ENCODE measurements at places on chromosomes 16 and 17.

DNA sequence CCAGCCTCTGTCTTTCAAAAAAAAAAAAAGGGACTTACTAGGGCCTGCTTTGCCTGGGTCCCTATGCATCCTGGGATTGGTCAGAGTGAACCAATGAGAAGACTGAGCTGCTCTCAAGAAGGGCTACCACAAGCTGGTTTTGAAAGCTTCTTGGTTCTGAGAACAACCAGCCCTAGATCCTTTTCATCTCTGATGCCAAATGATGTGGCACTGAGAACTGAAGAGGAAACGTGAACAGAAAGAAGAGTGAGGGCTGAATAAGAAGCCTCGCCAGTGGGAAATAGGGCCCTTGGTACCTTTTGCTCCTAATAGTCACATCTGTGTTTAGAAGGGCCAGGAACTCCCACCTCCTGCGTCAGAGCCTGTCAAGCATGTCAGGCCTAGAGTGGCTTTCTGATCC is 10.7 kb downstream of the TACO1 start:
- peak; percentile 11 for DNase-seq

DNA sequence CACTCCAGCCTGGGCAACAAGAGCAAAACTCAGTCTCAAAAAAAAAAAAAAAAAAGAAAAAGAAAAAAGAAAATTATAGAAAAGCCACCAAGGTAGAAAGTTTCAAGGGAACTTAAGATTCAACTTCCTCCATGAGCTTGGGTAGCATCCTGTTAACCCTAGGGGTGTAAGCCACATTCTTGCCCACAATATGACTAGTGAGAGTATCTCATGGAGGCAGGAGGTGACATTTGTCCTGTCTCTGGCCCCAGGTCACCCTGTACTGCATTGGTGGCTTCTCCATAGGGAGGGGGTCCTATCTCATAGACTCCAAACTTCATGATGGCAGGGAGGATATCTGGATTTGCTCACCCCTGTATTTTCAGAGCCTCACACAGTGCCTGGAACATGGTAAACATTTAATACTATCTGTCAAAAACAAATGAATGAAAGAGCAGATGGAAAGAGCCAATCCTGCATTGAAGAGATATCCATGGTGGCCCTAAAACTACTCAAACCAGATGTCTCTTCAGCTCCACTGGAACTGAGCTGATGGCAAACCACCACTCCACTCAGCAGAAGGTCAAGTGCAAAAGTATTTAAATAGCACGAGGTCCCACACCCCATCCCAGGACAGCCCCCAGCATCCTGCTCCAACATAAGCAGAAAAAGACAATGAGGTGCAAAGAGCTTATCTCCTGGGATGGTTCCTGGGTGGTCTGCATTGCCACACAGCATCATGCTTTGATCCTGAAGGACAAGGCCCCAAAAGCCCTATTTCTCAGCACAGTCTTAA is 50.3 kb downstream of the EMP2 start:
- no peak for DNase-seq

GRCh38 chr17:57875290-57876022 is 25.6 kb upstream of the MRPS23 start:
- no peak for DNase-seq

GRCh38 chr17:19313746-19314651 is 48.5 kb downstream of the B9D1 start:
- DNase-seq = no peak

DNA sequence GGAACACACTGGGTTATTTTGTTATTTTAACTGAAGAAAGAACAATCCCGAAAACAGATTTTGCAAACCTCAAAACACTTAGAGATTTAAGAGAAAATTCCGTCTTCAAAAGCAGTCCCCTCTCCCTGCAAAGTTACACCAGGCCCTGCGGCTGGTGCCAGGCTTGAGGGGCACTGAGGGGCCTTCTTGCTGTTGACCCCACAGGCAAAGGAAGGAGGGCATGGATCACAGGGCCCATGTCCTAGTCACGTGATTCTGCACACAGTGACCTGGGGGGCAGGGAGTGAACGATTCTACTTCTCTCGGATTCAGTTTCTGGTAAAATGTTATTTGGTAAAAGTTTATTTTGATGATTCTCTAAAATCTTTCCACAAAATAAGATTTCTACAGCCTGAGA is 55.3 kb upstream of the FASN start:
- no peak for DNase-seq

- DNase-seq = no peak
Observed at GRCh38 chr17:9976283-9977179, 71.5 kb upstream of the RCVRN start.

DNA sequence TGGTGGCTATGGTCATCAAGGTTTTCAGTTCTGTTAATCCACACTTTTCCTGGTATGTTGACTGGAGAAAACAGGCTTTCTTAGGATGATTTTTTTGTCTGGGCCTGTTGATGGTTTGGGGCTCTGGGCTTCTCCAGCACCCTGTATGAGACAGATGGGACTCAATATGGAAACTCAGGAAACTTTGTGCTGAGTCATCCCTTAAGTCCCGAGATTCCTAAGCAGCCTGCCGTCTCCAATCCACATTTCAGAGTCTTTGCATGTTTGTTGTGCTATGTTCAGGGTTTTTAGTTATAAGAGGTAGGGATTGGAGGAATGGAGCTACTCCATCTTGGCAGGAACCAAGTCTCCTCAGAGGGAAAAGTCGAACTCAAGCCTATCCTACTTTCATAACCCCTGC is 253.3 kb upstream of the FOXF1 start:
- DNase-seq = no peak

DNA sequence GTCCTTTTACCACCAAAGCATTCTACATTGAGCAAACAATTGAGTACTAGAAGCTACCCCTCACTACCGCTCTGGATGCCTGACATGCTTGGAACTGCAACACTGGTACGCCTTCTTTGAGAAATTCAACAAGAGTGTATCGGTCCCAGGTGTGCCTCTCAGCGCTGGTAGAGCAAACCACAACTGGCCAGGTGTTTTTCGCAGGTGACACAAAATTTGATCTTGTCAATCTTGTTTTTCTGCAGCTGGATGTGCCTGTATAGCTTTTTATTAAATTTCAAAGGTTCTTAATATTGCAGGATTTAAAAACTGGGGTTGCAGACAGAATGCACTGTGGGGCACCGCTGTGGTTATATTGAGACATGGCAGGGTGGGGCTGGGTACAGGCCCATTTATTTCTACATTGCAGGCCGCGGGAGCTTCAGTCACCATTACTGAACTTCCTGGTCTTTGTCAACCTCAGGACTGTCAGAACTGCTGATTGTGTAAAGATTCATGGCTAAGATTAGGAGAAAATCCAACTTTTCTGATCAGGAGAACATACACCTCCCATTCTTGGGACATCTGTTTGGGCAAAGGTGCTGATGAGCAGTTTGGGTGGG is 4.5 kb upstream of the SNX20 start:
- DNase-seq = no peak

- DNase-seq = no peak
Observed at GRCh38 chr17:74430706-74431567, 951 bp upstream of the GPRC5C start.

- no peak for DNase-seq
Observed at GRCh38 chr16:35182043-35182677, 1722.7 kb downstream of the TP53TG3F start.

Data from activated CD4-positive, alpha-beta T cell treated with anti-CD3 and anti-CD28 coated beads, Interleukin-2, amount 50 U/mL, for 4 hours (primary cell).